Right ventricle myocardium superior (tissue), 1 donor: ENCODE measurements at places on chromosomes 4 and X. TPM values are rescaled to one million over a fixed set of nuclear protein-coding genes. Genes with fewer than 3 reads are reported as not detected.

DNA sequence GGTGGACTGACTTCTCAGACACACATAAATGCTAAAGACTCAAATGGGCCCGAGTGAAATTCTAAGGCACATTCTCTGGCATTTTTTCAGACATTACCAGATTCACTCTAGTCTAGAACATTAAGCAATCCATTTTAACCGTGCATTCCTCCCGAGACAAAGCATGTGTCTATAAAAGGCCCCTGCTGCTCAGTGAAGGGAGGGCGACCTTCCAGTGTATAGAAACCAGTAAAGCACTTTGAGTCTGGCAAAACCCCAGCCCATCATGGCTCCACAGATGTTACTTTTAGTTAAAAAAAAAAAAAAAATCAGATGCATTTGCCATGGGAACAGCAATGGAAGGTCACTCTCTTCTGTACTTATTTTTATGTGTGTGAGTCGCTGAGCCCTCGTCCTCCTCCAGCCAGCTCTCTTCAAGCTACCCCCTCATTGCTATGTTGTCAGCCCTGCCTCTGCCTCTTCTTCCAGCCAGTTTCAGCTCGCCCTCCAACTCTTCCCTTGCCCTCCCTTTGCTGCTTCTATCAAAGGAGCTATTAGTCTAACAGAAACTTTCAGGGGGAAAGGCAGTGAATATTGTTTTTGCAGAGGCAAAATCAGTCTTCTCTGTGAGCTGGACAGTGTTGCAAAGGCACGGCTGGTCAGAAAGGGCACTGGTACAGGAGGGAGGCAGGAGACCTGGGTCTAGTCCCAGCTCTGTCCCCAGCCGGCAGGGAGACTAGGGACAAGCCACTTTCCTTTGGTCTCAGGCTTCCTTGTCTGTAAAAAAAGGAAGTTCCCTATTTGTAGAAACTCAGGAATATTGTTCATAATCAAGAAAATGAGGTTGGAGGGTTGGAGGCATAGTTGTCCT lies 644.2 kb downstream of the ZNF674 start:
- no peak for DNase-seq

- DNase-seq: no peak
Measured at GRCh38 chr4:91362125-91362524, 941.6 kb upstream of the GRID2 start.

DNA sequence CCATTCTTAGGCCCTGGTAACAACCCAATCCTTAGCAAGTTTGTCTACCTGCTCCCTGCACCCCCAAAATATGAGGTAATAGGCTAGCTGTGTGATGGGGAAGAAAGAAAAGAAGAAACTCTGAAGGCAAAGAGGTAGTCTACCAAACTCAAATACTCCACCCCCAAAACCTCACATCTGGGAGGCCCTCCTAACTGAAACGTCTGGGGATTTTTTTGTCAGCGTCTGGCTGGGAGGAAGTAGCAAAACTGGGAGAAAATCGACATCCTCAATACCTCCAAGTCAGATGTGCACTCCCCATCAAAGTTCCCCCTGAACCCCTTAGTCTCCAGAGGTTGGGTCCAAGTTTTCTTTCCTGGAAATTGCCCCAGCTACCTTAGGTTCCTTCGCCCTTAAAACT lies 1.0 kb downstream of the LAMP2 start:
- no peak for DNase-seq

DNA sequence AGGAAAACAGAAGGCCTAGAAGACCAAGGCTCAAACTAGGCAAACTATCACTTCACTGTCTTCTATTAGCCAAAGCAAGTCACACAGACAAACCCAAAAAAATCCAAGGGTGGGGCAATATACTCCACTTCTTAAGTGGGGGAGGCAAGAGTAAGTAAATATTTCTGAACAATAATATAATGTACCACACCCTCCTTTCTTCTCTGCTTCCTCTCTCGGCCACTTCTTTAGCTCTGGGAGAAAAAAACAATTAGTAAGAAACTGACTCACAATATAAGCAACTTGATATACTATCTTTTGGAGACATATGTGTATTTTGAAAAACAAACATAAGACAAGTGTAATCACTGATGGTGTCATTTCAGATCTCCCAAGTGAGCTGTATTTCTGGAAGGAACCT lies 14.8 kb downstream of the DCAF8L1 start:
- DNase-seq: no peak

- no peak for DNase-seq
Measured at GRCh38 chrX:9730752-9731151, 34.9 kb downstream of the GPR143 start.

DNA sequence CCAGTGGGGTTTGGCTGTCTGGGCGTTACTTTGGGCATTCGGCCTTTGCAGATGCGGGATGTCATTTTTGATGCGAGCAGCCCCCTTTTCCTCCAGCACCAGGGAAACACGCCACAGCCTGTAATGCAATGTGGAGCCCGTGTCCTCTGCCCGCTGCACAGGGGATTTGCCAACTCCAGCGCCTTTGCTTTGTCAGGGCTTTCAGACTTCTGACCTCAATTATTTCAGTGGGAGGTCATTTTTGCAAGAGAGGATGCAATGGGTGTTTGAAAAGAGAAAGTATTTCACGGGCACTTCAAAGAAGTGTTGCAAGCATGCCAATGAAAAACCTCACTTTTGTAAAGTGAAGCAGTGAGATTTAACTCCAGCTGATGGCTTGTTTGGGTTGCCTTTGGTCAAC lies 11.5 kb downstream of the CLCN4 start:
- no peak for DNase-seq

GRCh38 chr4:158599765-158600498 lies 71.8 kb downstream of the C4orf46 start:
- no peak for DNase-seq

- DNase-seq: no peak
Measured at GRCh38 chr4:602559-602942, 22.8 kb upstream of the PDE6B start.

GRCh38 chr4:180060159-180060889 lies 2182.9 kb upstream of the TENM3 start:
- no peak for DNase-seq

- DNase-seq: no peak
Measured at GRCh38 chr4:174260099-174260498, 23.4 kb downstream of the FBXO8 start.

DNA sequence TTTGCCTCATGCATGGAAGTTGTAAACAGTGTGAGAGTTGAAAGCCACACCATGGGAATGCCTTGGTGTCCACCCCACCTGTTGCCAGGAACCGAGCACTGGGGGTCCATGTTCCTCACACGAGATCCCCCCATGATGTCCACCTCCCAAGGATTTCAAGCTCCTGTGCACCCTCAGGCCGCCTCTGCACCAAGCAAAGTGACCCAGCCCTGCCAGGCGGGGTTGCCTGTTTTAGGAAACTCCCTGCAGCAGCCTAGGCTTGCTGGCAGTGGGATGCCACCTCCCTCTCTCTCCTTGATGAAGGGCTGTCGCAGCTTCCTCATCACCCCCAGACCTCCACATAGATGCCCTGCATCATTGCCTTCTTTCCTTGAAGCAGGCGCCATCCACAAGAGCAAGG lies 82.8 kb downstream of the GPR143 start:
- no peak for DNase-seq

GRCh38 chr4:124055896-124056295 lies 656.6 kb downstream of the ANKRD50 start:
- DNase-seq: no peak

- no peak for DNase-seq
Measured at GRCh38 chr4:80916770-80917169, 113.7 kb upstream of the BMP3 start.

- DNase-seq: no peak
Measured at GRCh38 chr4:173217075-173217474, 48.5 kb downstream of the GALNT7 start.

DNA sequence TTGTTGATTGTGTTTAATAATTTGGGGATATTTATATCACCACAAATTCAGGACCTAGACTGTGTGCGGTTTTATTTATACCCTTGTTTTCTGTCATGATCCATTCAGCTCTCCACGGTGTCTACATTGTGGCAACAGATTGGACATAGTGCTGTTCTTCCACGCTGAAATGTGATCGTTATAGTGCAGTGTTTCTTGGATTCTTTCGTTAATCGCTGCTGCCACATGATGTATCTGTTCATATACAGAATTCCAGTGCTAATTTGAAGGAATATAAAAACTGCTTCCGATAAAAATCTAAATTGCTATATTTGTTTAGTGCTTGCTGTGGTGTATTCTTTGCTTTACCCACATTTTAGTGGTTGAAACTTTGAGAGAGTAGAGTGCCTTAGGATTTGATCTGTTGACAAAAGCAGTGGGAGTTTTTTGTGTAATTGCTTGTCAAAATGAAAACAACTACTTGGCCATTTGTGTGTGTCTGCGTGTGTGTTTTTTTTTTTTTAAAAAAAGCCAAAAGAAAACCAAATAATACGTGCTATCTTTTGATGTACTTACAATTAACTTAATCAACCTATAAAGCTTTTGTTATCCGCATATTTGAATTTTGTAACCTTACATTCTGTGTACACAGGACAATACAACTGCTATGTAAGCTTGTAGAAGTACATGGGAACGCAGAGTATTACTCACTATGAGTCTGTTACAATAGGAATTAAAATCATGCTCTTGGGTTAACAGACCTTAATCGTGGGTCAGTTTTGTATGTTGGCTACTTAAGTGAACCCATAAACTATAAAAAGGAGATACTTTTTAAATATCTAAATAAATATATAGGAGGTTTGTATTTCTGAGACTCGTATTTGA lies 353.3 kb downstream of the ARHGAP24 start:
- DNase-seq: no peak

DNA sequence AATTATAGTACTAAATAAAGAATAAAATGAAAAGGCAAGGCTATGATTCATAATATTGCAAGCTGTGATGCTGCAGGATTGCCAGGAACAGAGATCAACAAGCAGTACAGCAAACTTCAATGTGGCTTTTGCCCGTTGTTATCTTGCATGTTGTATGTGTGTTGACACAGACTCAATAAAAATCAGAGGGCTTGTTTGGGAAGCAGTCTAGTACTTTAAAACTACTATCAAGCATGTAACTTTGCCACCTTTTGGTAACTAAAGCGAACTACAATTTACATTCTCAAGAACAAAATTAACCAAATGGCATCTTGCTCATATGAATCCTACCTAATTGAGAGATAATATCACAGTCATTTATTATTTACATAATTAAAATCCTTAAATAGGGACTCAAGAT lies 79.8 kb upstream of the GPM6A start:
- no peak for DNase-seq

DNA sequence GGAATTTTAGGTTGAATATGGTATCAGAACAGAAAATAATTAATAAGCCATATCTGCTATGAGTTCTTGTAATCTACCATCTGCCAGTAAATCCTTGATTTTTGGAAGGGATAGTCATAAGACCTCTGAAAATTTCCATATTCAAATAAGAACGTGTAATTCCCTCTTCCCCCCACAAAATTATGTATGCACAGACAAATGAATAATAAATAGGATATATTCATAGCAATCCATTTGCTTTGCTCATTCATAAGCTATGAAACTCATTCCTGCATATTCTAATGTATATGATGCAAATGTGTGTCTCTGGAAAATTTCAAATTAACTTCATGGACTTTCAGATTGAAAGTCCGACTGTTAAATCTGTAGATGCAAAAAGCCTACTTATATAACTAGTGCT lies 833.1 kb upstream of the GRID2 start:
- no peak for DNase-seq

GRCh38 chr4:34372815-34373214 lies 1871.5 kb downstream of the ARAP2 start:
- no peak for DNase-seq

- no peak for DNase-seq
Measured at GRCh38 chr4:63937961-63938360, 471.3 kb downstream of the TECRL start.

DNA sequence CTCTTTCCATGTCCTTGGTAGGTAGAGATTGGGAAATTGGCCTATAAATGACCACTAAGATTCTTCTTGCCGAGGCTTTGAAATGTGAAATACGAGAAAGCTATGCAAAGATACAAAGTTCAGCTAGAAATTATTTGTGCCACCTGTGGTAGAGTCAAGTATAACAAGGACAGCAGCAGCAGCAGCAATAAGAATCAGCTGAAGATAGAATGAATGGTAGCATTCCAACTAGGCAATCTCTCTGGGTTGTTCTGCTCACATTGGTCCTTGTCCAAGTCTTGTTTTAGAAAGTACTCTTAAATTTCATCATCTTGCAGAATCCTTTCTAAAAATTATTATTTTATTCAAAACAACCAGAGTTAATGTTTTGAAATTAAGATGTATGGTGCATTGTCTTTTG lies 67.8 kb upstream of the PCDH10 start:
- no peak for DNase-seq

GRCh38 chr4:70895405-70895804 lies 6.8 kb upstream of the MOB1B start:
- no peak for DNase-seq

Gene NEXMIF
- 0.16 TPM for total RNA-seq

Gene DOCK11
- total RNA-seq: 4.2 TPM

Gene FHIP1A
- total RNA-seq: 16.8 TPM

Gene VCX3B
- not detected for total RNA-seq

Gene PF4V1
- not detected for total RNA-seq

Gene FRG2
- total RNA-seq: not detected

Gene CYP2U1
- total RNA-seq: 6.5 TPM

Gene HOPX
- total RNA-seq: 23.7 TPM

Gene ZNF185
- 1.6 TPM for total RNA-seq

Gene AMBN
- total RNA-seq: not detected
